ENCODE measurements at places on chromosomes 5 and 9. TPM values are rescaled to one million over a fixed set of nuclear protein-coding genes. Genes with fewer than 3 reads are reported as not detected.
A peak's percentile ranks its signal among the peaks of the same experiment; 100 is the strongest.

DNA sequence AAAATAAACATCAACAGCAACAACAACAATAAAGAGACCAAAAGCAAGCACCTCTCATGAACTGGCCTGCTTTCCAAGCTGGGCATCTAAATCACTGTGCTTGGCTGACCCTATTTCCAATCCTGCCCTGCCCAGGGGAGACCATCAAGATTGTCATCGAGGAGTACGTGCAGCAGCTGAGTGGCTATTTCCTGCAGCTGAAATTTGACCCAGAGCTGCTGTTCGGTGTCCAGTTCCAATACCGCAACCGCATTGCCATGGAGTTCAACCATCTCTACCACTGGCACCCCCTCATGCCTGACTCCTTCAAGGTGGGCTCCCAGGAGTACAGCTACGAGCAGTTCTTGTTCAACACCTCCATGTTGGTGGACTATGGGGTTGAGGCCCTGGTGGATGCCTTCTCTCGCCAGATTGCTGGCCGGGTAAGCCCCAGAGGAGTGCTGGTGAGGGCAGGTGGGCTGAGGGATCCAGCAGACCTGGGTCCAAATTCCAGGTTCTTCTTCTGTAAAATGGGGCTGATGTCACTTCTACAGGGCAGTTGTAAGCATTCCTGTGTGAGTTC lies 15.6 kb downstream of the PTGS1 start:
- H3K27me3 ChIP-seq = no peaks in the 10 kb centered on the region
- H3K36me3 ChIP-seq = no peaks in the 10 kb centered on the region
- no peak overlapping the region for H3K27ac ChIP-seq
- no peak for DNase-seq

PRUNE2 gene
- 3.3 TPM for polyA plus RNA-seq

GRCh38 chr9:115115924-115116323 lies 2.0 kb downstream of the TNC start:
- no peak overlapping the region for H3K4me3 ChIP-seq
- H3K27me3 ChIP-seq = no peaks in the 10 kb centered on the region
- peaks cover 6% of the 10 kb centered on the region for H3K4me1 ChIP-seq
- H3K36me3 ChIP-seq = no peaks in the 10 kb centered on the region

- H3K36me3 ChIP-seq = no peaks in the 10 kb centered on the region
- no peak overlapping the region for H3K4me3 ChIP-seq
- H3K27me3 ChIP-seq = no peaks in the 10 kb centered on the region
- peaks cover 50% of the 10 kb centered on the region for H3K4me1 ChIP-seq
Observed at GRCh38 chr9:129459547-129460322, 161.2 kb downstream of the C9orf50 start.

TAL2 gene
- polyA plus RNA-seq = 0.22 TPM

GRAMD2B gene
- 3.0 TPM for polyA plus RNA-seq

DNA sequence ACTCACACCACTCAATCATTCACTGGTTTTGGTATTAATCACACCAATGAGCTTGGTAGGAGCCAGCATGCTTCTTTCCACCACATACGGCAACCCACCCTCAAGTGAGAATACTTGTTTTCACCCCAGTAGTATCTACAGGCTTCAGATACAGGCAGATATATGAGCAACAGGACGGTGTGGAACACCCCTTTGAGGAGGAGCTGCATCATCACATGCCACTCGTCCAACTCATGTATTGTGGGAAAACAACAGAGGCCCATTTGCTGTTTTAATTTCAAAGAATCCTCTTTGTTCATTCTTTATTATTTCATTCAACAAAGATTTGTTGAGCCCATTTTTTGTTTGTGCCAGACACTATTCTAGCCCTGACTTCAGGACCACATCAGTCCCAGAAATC lies 46.0 kb downstream of the RORB start:
- H3K27ac ChIP-seq = no peak overlapping the region
- H3K27me3 ChIP-seq = peaks cover 3% of the 10 kb centered on the region
- DNase-seq = no peak
- H3K36me3 ChIP-seq = no peaks in the 10 kb centered on the region
- no peak overlapping the region for H3K4me3 ChIP-seq
- no peaks in the 10 kb centered on the region for H3K4me1 ChIP-seq

DNA sequence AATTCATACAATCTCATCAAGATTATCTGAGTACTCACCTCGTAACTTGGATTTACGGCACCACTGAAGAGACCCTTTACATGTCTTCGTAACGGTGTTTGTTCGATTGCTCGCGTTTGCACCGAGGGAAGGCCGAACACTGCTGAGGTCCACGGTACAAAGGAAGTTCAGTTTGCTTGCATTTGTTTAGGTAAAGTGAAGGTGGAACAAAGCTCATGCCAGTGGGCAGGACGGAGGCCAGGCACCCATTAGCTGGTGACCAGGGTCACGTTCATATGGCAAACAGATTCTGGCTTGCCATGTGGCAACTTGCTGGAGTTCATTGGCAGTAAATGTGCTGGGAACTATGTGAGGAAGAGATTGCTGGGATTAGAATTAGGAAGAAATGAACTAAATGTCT lies 164.8 kb downstream of the MACROH2A1 start:
- H3K27ac ChIP-seq = no peak overlapping the region
- H3K27me3 ChIP-seq = no peaks in the 10 kb centered on the region
- H3K4me1 ChIP-seq = no peaks in the 10 kb centered on the region
- no peaks in the 10 kb centered on the region for H3K36me3 ChIP-seq
- no peak overlapping the region for H3K4me3 ChIP-seq

LCN9 gene
- not detected for polyA plus RNA-seq

DNA sequence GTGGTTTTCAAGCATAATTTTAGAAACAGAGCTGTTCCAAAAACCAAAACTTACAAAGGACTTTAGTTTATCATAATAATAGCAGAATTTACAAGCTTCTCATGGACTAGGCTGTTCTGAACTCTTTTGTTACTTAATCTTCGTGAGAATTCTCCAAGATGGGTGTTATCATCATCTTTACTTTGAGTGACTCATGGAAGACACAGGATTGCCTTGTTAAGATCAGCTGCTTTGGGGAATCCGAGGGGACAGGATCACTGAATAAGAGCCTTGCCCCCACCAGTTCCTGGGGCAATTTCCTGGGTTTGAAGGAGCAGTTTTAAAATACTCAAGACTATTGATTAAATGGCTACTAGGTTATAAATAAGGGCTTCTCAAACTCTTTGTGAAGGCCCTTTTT lies 80.5 kb downstream of the CFAP90 start:
- H3K4me3 ChIP-seq = no peak overlapping the region
- H3K27ac ChIP-seq = no peak overlapping the region
- no peak for DNase-seq
- no peaks in the 10 kb centered on the region for H3K27me3 ChIP-seq
- no peaks in the 10 kb centered on the region for H3K36me3 ChIP-seq

GRCh38 chr5:163548649-163549048 lies 43.2 kb downstream of the MAT2B start:
- H3K4me1 ChIP-seq = no peaks in the 10 kb centered on the region
- no peaks in the 10 kb centered on the region for H3K27me3 ChIP-seq
- no peak overlapping the region for H3K4me3 ChIP-seq
- H3K27ac ChIP-seq = no peak overlapping the region

DNA sequence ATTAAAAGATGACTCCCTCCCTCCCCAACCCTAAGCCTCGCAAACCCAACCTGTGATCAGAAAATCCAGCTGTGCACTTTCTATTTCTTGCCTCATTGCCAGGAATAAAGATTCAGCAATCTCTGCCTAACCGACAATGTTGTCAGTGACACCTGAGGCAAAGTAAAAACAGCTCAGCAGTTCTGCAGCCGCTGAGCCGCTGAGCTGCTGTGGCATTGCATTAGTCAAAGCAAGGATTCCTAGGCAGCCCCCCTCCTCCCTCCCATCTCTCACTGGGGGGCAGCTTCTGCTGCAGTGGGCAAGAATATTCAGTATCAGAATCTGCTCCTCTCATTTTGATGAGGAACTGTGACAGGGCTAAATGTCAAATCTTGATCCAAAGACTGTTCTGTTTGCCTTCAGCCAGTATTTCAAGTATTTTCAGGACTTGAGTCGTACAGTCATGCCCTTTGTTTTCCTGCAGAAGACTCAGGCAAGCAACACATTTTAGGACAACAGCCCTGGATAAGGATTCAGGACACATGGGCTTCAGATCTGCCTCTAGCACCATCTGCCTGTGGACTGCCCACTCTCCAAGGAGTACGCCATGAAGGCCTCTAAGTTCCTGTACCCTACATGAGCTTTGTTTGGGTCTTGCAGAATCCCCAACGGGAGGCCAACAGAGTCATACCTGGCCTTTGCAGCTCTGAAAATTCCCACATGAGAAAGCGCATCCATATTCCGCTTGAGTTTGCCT lies 41.1 kb upstream of the DAP start:
- DNase-seq = no peak
- H3K4me3 ChIP-seq = no peak overlapping the region
- H3K27ac ChIP-seq = no peak overlapping the region
- H3K4me1 ChIP-seq = no peaks in the 10 kb centered on the region

PDLIM4 gene
- polyA plus RNA-seq = 9.0 TPM

DNA sequence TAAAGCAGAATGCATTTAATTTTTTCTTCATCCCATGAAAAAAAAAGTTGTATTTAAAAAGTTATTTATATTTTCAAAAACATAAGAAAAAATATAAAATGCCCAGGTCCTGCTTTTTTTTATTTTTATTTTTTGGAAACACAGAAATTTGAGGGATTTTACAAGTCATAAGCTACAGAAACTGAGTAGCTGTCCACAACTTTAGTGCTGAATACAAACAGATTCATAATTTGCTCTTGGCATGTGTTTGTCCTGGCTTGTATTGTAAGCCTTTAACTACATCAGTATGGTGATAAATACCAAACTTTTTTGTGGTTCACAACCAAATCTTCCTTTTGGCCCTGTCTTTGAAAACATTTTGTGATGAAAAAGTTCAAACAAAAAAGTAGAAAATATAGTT lies 7.5 kb upstream of the PLCXD3 start:
- DNase-seq = no peak
- H3K27me3 ChIP-seq = no peaks in the 10 kb centered on the region
- H3K27ac ChIP-seq = no peak overlapping the region

OR1Q1 gene
- polyA plus RNA-seq = not detected

DNA sequence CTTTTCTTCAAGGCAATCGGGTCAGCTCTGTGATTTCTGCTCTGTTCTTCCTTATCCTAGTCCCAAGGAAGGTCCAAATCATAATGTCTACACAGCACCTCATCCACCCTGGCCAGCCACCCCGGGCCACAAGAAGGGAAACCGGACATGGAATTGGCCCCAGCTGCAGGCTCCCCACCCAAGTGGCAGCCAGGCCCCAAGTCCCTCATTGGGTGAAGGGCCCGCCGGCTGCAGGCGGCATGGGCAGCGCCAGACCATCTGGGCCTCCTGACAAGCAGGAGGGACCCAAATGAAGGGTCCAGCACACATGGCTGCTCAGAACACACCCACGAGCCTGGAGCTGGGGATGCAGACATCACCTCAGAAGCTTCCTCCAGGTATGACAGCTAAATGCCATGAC lies 33.7 kb downstream of the BICD2 start:
- H3K27ac ChIP-seq = no peak overlapping the region
- peaks cover 13% of the 10 kb centered on the region for H3K36me3 ChIP-seq
- peak; percentile 73 for DNase-seq
- no peaks in the 10 kb centered on the region for H3K27me3 ChIP-seq
- H3K4me1 ChIP-seq = peaks cover 65% of the 10 kb centered on the region

RANBP17 gene
- polyA plus RNA-seq = 0.74 TPM

KLHL3 gene
- 2.2 TPM for polyA plus RNA-seq

OR13C3 gene
- not detected for polyA plus RNA-seq

DNA sequence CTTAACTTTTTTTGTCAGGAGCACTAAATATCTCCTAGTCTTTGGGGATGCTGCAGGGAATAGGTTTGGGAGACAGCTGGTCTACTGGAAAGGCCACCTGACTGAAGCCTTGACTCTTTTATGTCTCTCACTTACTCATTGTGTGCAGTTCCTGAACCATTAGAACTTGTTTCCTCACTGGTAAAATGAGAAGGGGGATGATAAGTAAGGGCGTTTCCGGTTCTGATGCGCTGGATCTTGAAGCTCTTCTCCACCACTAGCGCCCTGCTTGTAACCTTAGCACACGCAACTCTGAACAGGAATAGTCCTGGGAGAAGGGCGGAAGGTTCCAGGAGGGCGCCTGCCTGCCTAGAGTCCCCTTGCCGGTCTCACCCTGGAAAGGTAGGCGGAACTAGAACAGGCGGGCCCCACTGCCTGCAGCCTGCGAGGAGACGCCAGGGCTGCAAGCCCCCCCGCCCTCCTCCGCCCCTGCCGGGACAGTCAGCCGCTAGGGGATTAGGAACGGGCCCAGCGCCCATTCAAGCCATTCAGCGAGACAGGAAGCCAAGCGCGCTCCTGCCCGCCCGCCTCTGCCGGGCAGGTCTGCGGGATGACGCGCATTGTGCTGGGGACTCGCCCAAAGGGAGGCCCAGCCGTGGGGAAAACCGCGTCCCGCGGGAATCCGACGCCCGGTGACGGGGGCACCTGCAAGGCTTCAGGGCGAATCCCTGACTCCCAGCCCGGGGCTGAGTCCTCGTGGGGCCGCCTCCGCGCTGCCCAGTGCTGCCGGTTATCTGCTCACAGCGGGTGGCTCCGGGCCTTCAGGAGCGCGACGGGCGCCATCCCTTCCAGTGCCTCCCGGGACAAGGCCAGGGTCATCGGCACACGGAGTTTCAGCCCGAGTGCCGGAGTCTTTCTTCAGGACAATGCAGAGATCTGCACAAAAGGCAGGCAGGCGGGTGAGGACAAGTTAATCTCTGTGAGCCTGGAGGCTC lies 44.0 kb upstream of the XPA start:
- no peak for DNase-seq
- no peak overlapping the region for H3K27ac ChIP-seq
- H3K4me1 ChIP-seq = peaks cover 14% of the 10 kb centered on the region
- peak overlapping the region; percentile 26 for H3K4me3 ChIP-seq
- H3K27me3 ChIP-seq = no peaks in the 10 kb centered on the region

- no peak overlapping the region for H3K4me3 ChIP-seq
- H3K27ac ChIP-seq = no peak overlapping the region
- H3K27me3 ChIP-seq = no peaks in the 10 kb centered on the region
- no peak for DNase-seq
- no peaks in the 10 kb centered on the region for H3K4me1 ChIP-seq
Observed at GRCh38 chr9:92191801-92192200, 76.6 kb upstream of the SPTLC1 start.

CCL27 gene
- not detected for polyA plus RNA-seq

- peaks cover 54% of the 10 kb centered on the region for H3K4me1 ChIP-seq
- H3K36me3 ChIP-seq = no peaks in the 10 kb centered on the region
- H3K27me3 ChIP-seq = no peaks in the 10 kb centered on the region
Observed at GRCh38 chr9:38039907-38040682, 28.9 kb downstream of the SHB start.

GRCh38 chr9:89548071-89548638 lies 50.2 kb upstream of the SEMA4D start:
- H3K27me3 ChIP-seq = no peaks in the 10 kb centered on the region
- H3K4me3 ChIP-seq = no peak overlapping the region
- peaks cover 20% of the 10 kb centered on the region for H3K4me1 ChIP-seq
- no peak for DNase-seq
- H3K36me3 ChIP-seq = no peaks in the 10 kb centered on the region

SPATA31A3 gene
- polyA plus RNA-seq = not detected

DNA sequence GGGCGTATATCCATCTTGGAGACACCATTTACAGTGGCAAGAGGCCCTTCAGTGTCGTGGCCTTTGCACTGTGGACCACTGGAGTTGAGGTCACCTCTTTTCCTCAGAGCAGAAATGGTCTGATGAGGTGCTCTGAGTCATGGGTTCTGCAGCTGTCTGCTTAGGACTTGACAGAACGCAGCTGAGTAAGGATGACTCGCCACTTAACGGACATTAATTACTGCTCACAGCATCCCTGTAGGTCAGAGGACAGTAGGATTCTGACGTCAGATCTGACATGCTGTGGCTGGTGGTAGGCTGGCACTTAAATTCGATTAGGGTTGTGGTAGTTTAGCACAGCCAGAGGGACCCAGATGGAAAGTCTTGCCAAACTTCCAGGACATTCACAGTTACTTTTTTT lies 479.4 kb downstream of the DMAC1 start:
- DNase-seq = no peak
- no peak overlapping the region for H3K27ac ChIP-seq
- H3K4me1 ChIP-seq = no peaks in the 10 kb centered on the region
- H3K36me3 ChIP-seq = no peaks in the 10 kb centered on the region
